Urinary bladder (tissue), 4 donors: ENCODE measurements at places on chromosomes 11 and 22. TPM values are rescaled to one million over a fixed set of nuclear protein-coding genes. Genes with fewer than 3 reads are reported as not detected.
A peak's percentile ranks its signal among the peaks of the same experiment; 100 is the strongest.

Gene RFPL3
- not detected for polyA plus RNA-seq

Gene TSGA10IP
- 0.09 TPM for polyA plus RNA-seq

- DNase-seq = peak; percentile 87
These were observed at the start of gene HMGXB4 for GRCh38 chr22:35257321-35258190. TSS of gene HMGXB4 (plus strand) at chr22:35257493. CDS start at chr22:35262391, 4,898 bp downstream.

GRCh38 chr11:14184028-14184940 lies 174.7 kb downstream of the RRAS2 start:
- no peak for DNase-seq

GRCh38 chr11:74650498-74650897 lies 58.1 kb downstream of the POLD3 start:
- DNase-seq = no peak

DNA sequence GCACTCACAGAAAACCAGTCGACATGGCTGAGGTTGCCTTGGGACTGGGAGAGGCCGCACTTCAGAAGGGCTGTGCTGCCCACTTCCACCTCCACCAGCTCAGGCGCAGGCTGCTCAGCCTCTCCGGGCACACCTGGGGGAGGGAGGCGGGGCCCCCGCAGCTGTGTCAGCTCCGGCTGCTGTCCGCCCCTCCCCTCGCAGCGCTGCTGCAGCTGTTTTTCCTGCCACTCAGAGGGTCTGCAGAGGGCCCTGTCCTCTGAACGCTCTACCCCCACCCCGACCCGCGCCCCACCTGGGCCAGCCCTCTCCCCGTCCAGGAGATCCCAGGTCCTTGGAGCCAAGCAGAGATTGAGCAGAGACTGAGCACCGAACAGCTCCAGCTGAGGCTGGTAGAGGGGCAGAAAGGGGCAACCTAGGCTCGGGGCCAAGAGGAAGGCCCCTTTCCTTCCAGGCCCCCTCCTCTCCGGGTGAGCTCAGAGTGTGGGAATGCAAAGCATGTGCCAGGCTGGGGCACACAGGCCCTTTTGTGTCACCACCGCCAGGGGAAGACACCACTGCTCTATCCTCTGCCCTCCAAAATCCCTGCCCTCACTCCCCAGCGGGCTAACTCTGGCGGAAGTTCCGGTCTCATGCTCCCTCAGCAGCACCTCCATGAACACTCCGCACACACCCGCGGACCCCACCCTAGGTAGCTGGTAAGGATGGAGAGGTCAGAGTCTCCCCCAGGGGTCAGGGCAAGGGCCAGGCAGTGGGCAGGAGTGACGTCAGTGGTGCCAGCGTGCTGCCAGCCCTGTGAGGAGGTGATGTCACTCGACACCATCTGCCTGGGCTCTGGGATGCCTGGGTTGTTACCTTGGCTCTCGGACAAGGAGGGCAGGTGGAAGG lies 1.6 kb downstream of the MCAM start:
- no peak for DNase-seq

DNA sequence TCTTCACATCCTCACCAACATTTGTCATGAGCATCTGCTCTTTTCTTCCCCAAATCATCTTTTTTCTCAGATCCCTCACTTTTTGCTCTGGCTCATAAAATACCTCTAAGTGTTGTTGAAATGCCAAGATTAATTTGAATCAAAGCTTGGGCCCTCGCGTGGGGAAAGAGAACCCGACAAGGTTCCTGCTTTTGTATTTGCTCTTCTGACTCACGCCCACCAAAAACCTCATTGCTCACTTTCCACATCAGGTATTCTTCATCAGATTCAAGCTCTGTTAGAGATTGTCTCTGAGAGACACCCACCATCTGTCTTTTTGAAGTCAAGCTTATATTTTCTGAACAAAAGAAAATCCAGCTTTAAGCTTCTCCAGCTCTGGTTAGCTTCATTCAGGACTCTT lies 52.9 kb upstream of the FBXO3 start:
- no peak for DNase-seq
